ENCODE measurements at places on chromosomes 12 and 14. TPM values are rescaled to one million over a fixed set of nuclear protein-coding genes. Genes with fewer than 3 reads are reported as not detected.

CAPZA3 gene
- not detected for total RNA-seq

IFNG-AS1 gene
- total RNA-seq = not detected

MIP gene
- not detected for total RNA-seq

KRT6B gene
- 0.14 TPM for total RNA-seq

KRT77 gene
- total RNA-seq = 0.27 TPM

TSPAN19 gene
- 0.56 TPM for total RNA-seq

PNN gene
- 95.7 TPM for total RNA-seq

CLEC4A gene
- 0.29 TPM for total RNA-seq

CABP1 gene
- total RNA-seq = 0.26 TPM

C14orf39 gene
- 0.80 TPM for total RNA-seq

OVCH1 gene
- 3.2 TPM for total RNA-seq

BCDIN3D gene
- 8.5 TPM for total RNA-seq

PTPRO gene
- total RNA-seq = 7.8 TPM

CPNE6 gene
- not detected for total RNA-seq

RNASE3 gene
- not detected for total RNA-seq

PPP1R36 gene
- total RNA-seq = 0.57 TPM

TRHDE gene
- total RNA-seq = 3.2 TPM

SLC8A3 gene
- total RNA-seq = 1.3 TPM

GPD1 gene
- total RNA-seq = 9.0 TPM

ABCC9 gene
- 7.8 TPM for total RNA-seq

GALC gene
- 18.5 TPM for total RNA-seq

ZDHHC22 gene
- 0.24 TPM for total RNA-seq

CCDC177 gene
- total RNA-seq = 3.4 TPM

TPCN1 gene
- 103 TPM for total RNA-seq

HELB gene
- 5.5 TPM for total RNA-seq

LRTM2 gene
- 0.95 TPM for total RNA-seq

RPL10L gene
- not detected for total RNA-seq
